ENCODE measurements at places on chromosomes 4 and X.

DNA sequence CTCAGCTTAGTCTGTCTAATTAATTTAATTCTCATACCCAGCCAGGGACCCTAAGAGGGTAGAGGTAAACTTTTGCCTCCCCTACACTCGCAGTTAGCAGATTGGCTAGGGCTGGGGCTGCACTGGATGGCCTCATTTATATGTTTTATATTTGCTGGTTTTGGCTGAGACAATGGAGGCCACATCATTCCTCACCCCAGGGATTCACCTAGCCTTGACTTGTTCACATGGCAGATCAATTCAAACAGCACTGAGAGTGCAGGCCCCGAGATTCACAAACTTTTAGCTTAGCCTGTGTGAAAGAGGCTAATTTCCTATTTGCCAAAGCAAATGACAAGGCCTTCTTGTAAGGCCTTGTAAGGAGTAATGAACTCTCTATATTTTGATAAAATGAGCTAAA, 844.4 kb downstream of the ARAP2 start:
- no peak for DNase-seq

- no peak for DNase-seq
Observed at GRCh38 chr4:174041555-174042105, 241.8 kb downstream of the FBXO8 start.

- DNase-seq = no peak
Observed at GRCh38 chr4:94676970-94677369, 80.8 kb upstream of the BMPR1B start.

DNA sequence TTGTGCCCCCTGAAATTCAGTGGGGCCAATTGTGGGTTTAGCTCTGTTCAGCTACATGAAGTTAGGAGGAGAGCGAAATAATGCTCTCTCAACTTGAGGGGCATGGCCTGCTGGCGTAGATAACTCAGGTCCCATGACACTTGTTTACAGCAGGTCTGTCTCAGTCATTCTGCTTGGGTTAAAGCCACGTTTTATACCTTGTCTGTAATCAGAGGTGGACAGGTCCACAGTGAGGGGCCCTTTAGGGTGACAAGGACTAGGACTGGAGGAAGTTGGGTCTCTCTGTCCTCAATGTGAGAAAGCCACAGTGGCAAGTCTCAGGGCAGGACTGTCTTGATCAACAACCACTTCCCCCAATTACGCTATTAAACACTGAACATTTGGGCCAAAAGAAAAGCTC, 49.0 kb downstream of the PDHA1 start:
- DNase-seq = no peak

DNA sequence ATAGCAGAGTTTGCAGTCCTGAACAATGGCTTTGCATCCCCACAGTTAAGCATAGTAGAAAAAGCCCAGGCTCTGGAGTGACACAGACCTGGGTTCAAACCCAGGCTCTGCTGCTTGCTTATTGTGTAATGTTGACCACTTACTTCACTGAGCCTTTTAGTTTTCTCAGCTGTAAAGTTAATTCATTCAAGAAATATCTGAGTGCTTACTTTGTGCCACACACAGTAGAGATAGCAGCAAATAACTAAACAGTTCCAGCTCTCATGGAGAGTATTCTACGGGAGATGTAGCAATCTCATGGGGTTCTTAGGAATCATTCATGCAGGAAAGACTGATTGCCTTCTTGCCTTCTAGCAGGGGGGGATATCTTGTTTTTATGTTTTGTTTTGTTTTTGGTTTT, 63.2 kb downstream of the SLC9A6 start:
- DNase-seq = no peak

- no peak for DNase-seq
Observed at GRCh38 chrX:11953615-11954014, 184.7 kb upstream of the FRMPD4 start.

GRCh38 chr4:973431-974397, at the start of gene DGKQ:
Gene DGKQ, minus strand, starts transcription at chr4:973569. Its CDS starts 87 bp downstream, at chr4:973482.
- peak; percentile 93 for DNase-seq

DNA sequence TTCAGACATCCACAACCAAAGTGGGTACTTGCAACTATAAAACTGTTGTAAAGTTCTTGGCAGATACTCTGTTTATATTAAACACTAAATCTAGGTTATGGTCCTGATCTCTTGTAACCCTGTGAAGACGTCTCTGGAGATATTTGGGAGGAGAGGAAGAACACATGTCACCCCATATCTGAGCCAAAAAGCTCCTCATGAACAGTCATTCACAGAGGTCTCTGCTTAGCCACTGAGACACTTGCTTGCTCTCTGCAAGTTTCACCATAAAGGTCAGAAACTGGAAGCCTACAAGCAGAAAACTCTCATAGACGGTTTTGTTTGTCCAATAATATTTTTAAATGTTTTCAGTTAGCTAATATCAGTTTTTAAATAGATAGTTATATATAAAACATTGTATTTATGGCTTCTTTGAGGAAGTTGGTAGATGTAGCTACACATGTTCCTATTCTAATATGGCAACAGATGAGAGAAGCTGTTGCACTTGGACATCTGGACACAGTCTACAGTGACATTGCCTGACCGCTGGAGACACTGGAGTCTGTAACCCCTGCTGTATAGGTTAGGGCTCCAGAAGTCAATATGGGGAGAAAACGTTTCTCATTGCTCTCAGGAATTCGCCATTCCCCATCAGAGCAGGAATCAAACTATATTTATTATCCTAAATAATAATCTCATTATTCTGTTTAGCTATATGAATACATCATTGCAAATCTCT, 73.6 kb downstream of the C4orf46 start:
- no peak for DNase-seq

DNA sequence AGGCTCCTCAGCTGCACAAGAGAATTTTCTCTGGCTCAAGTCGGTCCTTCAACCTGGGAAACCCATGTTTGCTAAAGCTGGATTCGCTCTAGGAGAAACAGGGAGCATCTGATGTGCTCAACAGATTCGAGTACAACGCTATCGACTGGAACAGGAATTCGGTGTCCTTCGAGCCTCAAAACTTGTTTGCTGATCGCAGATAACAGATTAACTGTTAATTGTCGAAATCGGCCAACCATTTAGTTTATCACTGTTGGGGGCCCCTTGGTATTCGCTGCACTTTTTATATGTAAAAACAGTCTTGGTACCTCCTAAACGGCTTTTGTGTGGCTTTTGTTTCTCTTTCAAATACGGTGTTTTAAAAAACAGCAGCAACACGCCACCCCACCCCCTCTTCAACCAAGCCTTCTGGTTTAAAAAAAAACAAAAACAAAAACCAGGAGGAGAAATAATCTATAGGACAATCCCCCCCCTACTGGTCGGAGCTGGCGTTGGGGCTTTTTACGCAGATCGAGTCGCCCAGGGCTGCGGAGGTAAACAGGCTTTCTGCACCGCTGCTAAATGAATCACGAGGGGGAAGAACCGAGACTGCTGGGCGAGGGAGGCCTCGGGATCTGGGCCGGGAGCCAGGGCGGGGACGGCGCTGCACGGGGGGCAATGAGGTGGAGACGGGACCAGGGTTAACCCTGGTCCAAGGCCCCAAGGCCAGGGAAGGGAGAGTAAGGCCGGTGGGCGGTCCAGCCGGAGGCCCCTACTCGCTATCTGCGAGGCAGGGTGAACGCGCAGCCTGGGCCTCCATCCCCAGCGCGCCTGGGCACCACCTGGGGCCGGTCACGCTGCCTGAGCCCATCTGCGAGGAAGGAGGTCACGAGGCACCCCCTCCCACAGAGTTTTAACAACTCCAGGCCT, 71.7 kb upstream of the BCOR start:
- DNase-seq = peak; percentile 87

DNA sequence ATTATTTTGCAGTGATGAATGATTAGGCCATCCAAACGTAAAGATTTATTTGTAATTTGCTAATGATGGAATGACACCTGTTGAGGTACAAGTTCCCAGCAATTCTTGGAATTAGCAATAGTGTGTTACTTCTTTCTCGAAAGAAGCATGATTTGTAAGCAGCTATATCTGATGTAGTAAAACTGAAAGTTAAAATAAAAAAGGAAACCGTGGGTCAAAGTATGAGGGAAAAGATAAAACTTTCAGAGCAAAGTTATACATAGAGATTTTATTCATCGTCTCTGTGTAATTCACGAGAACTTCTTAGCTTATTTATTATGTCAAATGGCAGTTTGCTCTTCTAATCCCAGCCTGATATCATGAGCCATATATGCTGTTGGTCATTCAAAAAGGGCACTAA, 59.0 kb downstream of the NFKB1 start:
- no peak for DNase-seq

DNA sequence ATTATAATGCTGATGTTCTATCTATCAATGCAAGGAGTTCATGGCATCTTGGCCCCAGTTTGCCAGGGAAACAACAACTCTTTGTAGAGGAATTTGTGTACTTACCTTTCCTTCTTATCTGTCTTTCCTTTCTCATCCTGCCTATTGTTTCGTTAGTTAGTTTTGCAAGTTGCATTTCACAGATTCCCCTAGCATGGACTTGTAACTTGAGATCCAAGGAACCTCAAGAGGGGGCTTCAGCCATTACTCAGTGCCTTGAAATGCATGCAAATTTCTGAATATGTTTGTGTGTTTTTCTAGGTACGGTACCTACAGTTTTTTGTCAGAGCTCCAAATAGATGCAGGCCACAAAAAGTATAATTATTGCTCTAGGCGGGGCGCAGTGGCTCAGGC, 203.6 kb downstream of the LDB2 start:
- DNase-seq = no peak

GRCh38 chr4:144090744-144091143, 49.8 kb downstream of the GYPA start:
- DNase-seq = no peak

GRCh38 chrX:1111601-1112300, 100.7 kb downstream of the CRLF2 start:
- no peak for DNase-seq

DNA sequence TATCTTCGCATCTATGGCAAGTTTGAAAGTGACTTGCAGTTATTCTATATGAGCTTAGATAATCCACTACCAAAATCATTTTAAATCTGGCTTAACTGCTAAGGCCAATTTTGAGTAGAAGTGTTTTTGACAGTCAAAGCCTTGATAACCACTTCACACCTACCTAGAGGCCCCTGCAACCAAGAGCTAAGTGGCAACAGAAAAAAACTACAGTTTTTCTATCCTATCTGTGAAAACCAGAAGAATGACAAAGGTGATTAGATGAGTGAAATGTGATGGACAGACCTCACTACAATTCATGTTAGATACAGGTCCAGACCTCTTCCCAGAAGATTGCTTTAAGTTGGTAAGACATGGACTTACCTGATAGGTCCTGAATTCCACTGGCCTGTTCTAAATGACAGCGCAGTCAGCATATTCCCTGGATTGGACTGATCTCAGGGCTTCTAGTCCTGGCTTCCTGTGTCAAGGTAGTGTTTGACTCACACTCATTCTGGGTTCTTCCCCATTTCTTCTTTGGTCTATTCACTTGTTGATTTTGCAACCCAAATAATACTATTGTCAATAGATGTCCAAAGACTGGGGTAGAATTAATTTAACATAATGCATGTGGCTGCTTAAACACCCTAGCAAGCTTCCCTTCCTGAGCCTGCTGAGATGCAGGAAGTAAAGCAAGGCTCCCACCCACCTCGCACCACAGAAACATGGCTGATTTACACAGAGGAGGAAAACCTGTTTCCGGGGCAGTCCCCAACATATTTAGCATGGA, 65.1 kb downstream of the PPP3CA start:
- DNase-seq = peak; percentile 55

GRCh38 chrX:14712096-14712495, 160.8 kb downstream of the FANCB start:
- no peak for DNase-seq

- DNase-seq = no peak
Observed at GRCh38 chr4:143359644-143360193, 23.0 kb downstream of the GAB1 start.

GRCh38 chr4:112277220-112277619, 8.5 kb downstream of the TIFA start:
- no peak for DNase-seq

DNA sequence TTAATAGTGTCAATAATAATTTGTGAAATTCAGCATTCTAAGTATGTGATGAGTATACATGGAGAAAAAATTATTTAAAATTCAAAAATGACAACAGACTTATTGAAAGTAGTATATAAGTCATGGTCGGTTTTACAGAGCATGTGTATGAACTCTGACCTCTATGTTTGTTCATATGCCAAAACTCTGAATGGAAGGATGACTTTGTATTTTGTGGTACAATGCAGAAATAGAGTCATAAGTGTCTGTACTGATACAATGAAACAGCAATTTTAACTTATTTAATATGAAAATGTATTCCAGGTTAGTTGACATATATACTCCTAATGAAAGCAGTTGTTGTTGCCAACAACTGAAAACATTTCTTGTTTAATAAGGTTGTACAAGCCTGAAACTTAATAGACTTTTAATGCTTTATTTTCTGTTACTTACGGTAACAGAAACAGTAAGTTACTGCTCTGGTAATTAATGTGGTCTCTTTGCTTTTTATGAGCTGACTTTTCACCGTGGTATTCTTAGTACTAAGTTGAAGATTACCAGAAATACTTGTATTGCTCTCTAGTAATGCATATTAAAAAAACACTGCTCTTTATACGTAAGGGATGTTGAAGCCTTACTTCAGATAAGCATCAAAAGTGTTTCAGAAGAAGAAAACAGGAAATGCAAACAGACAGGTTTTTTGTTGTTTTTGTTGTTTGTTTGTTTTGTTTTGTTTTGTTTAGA, 1.9 kb downstream of the UBE2K start:
- DNase-seq = no peak

DNA sequence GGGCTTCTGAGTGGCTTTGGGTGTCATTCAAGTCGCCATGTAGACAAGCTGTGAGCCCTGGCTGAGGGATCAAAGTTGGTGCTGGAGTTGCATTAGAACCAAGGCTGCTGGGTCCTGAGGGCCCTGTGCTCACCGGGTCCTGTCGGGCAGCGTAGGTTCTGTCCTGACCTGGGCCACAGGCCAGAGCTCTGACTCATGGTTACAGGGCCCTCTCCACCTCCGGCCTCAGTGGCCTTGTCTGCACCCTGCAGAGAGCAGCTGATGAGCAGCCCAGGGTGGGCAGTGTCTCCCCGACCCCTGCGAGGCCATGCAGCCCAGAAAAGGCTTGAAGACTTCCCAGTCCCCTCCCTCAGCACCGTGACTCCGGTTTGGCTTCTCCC, 22.5 kb downstream of the ATP2B3 start:
- no peak for DNase-seq

GRCh38 chrX:109889289-109890006, 113.5 kb upstream of the TMEM164 start:
- peak; percentile 84 for DNase-seq

- DNase-seq = no peak
Observed at GRCh38 chr4:99084595-99084994, 4.0 kb downstream of the ADH5 start.

DNA sequence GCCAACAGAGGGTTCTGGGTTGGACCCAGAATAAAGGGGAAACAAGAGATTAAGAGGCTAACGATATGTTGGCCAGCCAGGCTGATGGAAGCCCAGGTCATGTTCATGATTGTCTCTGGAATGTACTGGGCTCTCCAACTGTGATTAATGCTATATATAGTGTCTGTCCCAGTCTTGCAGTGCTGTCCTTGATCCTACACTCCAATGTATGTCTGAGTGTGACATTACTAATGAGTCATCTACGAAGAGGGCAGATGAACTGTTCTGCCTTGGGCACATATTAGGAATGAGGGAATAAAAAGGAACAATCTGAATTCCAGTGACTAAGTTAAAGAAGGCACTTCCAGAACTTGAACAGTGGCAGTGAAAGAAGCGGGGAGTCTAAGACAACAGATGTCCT, 142.1 kb downstream of the PDGFRA start:
- DNase-seq = no peak

GRCh38 chr4:100574607-100575006, 56.8 kb upstream of the EMCN start:
- DNase-seq = no peak

Data from CD14-positive monocyte (primary cell).